ENCODE measurements at places on chromosomes 1 and 21.
A peak's percentile ranks its signal among the peaks of the same experiment; 100 is the strongest.

GRCh38 chr21:36330904-36331303 lies 10.9 kb downstream of the MORC3 start:
- peak; percentile 36 for DNase-seq

DNA sequence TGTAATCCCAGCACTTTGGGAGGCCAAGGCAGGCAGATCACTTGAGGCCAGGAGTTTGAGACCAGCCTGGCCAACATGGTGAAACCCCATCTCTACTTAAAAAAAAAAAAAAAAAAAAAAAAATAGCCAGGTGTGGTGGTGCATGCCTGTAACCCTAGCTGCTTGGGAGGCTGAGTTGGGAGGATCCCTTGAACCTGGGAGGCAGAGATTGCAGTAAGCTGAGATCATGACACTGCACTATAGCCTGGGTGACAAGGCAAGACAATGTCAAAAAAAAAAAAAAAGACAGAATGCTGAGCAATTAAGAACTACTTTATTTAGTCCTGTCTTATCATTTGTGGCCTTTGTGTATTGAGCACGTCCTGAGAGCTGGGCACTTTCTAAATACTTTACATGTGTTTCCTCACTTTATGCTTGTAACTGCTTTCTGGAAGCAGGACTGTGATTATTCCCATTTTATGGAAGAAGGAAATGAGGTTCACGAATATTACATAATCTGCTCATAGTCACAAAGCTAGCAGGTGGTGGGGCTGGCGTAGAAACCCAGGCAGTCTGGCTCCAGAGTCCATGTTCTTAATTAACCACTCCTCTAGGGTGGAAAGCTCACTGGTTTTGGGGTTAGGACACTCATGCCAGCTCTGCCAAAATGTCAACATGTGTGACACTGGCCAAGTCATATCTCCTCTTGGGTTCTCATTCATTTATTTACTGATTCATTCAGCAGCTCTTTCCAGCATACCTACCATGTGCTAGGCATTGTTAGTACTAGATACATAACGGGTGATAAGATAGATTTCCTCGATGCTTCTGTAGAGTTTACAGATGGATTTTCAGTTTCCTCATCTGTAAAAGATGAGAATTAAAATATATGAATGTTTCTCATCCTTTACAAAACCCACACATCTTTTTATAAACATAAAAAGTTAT lies 57.7 kb downstream of the DDR2 start:
- DNase-seq = no peak

- no peak for DNase-seq
Measured at GRCh38 chr1:164356511-164356910, 202.5 kb upstream of the PBX1 start.

GRCh38 chr1:39266269-39266668 lies 61.8 kb downstream of the MACF1 start:
- DNase-seq = no peak

DNA sequence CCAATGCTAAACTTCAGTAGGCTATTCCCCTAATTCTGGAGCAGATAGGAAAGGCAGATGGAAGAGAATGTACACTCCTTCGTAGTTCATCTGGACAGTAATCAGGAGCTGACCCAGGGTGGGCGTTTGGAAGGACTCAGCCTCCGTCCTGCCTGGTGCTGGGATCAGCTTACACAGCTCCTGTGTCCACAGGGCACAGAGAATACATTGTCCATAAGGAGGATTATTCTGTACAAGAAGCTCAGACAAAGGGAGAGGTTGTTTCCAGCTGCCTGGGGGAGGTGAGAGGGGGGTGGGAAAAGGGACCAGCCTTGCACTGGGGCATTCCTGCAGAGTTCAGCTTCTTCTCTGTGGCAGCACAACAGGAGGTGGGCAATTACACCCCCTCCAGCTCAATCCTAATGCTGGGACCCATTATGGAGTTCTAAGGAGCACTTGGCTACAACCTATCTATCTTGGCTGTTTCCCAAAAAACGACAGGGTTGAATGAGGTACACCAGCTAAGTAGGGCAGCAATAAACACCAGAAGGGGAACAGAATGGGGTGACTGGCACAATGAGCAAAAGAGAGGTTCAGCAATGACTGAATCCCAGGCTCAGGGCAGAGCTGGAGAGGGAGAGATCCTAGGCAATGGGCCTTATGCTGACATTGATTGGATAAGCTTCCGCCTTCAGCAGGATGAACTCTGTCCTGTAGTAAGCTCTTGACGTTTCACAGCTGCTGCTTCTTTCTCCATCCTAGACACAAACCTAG lies 7.4 kb downstream of the MED8 start:
- DNase-seq = no peak

- DNase-seq = no peak
Measured at GRCh38 chr1:224831501-224831900, 98.0 kb upstream of the DNAH14 start.

- no peak for DNase-seq
Measured at GRCh38 chr1:13788795-13789194, 88.8 kb downstream of the PRDM2 start.

- no peak for DNase-seq
Measured at GRCh38 chr1:197955486-197956394, 38.6 kb downstream of the LHX9 start.

- no peak for DNase-seq
Measured at GRCh38 chr21:16580661-16581060, 850.9 kb downstream of the USP25 start.

DNA sequence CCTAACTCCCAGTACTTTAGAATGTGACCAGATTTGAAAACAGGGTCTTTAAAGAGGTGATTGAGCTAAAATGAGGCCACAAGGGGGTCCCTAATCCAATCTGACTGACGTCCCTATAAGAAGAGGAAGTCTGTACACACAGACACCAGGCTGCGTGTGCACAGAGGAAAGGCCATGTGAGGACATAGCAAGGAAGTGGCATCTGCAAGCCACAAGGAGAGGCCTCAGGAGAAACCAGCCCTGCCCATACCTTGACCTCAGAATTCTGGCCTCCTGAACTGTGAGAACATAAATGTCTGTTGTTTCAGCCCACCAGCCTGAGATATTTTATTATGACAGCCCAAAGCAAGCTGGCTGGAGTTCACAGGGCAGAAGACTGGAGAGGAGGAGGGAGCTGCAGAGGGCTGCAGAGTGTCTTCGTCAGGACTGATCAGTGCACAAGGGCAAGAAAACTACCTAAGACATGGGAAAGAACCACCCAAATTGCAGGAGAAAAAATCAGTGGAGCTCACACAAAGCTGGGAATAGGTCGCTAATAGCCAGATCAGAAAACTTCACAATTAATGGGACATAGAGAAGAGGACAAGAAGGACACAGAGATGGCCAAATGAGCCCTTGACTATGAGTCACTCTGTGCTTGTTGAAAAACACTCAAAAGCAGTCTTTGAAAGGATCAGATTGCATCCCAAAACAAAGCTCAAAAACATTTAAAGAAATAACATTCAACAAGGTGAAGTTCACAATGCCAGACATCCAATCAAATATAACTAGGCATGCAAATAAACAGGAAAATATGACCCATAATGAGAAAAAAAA lies 14.1 kb upstream of the WNT9A start:
- no peak for DNase-seq

- no peak for DNase-seq
Measured at GRCh38 chr1:235907187-235907896, 40.6 kb upstream of the LYST start.

GRCh38 chr1:24452922-24453485 lies 37.4 kb downstream of the NIPAL3 start:
- DNase-seq = no peak

- DNase-seq = no peak
Measured at GRCh38 chr1:76705560-76705959, 161.7 kb upstream of the ST6GALNAC5 start.

GRCh38 chr1:158830904-158831507 lies at the start of gene MNDA:
TSS of gene MNDA (plus strand) at chr1:158831351. CDS start at chr1:158842154, 10,803 bp downstream.
- DNase-seq = peak; percentile 9

GRCh38 chr1:32205401-32206370 lies at the start of gene IQCC:
TSS of gene IQCC (plus strand) at chr1:32205671. CDS start at chr1:32205682, 11 bp downstream.
- peak; percentile 95 for DNase-seq
